PC-3 (cell line): ENCODE measurements at places on chromosomes 6 and 20. TPM values are rescaled to one million over a fixed set of nuclear protein-coding genes. Genes with fewer than 3 reads are reported as not detected.

- DNase-seq, result no peak
These were observed 242.1 kb downstream of the MAFB start for GRCh38 chr20:40446888-40447287.

- no peak for DNase-seq
These were observed 106.7 kb downstream of the MYLK4 start for GRCh38 chr6:2643935-2644539.

DNA sequence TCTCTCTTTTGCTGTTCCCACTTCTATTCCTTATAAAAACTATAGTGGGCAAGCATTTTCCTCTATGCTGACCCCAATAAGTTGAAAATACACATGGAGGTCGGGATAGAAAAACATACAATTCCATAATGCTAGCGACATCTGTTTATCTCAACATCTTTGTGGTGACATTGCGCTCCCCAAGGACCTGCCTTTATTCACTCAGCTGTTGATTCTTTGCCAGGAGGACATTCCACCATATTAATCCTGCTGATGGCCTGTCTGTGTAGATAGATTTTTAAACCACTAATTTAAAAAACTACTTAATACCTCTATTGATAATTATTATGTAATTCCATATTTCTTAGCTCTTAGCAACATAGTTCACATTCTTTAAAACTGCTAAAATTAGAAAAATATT lies 555.3 kb upstream of the MAP3K7 start:
- DNase-seq, result no peak

GRCh38 chr6:105898286-105898685 lies 187.8 kb upstream of the PRDM1 start:
- peak; percentile 54 for DNase-seq

DNA sequence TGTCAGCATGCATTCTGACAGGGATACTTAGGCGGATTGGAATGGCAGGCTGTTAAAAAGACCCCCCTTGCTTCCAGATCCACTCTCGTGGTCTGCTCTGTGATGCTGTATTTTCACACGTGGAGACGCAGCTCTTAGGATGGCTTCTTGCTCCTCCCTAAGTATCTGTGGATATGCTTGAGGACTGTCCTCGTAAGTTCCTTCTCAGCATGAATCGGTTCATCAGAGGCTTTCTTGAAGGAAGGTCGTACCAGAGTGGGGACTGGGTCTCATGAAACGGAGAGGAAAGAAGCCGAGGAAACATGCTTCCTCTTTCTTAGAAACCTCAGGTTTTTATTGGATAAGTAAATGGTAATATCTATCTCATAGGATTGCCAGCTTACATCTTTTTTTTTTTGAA lies 220.4 kb downstream of the FARS2 start:
- no peak for DNase-seq

DNA sequence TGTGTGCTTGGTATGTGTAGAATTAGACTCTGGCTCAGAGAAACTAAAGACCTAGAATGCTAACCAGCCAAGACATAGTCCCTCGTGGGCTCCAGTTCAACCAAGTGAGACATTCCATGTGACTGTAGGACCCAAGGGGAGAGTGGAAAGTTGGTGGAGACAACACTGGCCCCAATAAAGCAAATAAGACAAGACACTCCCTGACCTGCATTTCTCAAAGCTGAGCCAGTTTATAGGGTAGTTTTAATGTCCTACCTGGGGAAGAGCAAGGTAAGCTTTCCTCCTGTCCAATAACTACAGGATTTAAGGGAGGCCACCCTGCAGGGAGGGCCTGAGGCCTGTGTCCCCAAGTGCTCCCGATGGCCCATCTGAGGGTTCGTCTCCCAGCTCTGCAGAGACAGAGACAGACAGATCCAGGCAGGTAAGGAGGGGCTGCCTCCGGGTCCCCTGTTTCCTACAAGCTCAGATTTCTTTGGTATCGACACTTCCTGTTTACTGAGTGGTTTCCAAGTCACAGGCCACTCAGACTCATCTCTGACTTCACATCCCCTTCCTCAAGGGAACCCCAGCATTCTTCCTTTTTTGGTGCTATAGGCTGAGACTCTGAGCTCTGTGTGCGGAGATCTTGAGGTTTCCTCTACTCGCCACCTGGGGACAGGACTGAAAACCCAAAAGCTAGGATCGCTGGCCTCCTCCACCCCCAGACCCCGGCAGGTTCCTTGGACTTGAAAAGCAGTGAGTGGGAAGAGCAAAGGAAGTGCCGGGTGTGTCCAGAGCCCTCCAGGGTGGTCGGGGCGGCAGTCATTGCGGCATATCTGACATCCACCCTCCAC lies 92.4 kb downstream of the PRND start:
- DNase-seq, result peak; percentile 36

DNA sequence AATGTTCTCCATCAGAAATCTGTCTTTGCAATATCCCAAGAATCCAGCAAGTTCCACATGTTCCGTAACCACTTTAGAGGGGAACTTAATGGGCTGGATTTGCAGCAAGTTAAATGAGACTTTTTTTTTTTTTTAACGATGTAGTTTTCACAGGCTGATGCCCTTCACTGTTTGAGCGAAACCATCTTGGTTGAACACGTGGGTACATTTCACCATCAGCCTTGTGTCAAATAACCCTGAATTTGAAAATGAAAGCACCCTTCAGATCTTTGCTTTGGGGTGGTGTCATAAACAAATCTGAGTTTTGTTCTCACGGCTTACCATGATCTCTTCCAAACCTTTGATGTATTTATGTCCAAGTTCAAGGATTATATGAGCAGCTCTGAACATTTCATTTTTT lies 73.7 kb upstream of the EXOC2 start:
- no peak for DNase-seq

DNA sequence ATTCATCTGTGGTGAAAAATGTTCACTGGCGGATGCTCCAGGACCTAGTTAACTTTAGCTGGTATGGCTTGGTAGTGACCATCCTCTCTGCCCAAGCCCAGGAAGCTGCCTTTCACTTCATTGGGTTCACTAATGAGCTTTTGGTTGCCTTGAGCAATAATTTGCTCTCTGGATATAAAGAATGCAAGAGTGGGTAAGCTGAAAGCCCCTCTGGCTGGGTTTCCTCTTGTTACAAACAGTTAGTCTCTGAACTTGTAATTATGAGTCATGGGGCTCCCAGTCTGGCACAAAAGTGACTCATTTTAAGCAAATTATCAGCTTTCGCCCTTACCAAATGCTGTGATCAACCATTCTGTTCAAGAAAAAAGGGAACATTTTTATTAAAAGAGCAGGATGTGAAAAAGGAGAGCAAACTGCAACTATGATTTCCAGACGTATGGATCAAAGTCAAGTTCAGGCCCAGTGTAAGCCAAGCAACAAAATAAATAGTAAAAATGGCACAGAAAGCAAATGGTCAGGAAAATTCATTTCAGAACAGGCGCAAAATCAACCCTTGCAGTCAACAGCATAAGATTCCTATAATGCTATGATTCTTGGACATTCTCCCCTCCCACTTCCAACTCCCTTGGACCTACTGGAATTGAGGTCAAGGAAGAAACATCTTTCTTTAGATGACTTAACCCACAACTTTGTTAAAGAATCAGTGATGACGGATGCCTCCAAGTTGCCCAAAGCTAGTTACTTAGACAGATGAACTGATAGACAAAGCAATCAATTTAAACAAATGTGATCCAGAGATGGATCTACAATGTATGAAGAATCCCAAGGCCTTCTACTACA lies 130.0 kb upstream of the KCNK16 start:
- peak; percentile 43 for DNase-seq

DNA sequence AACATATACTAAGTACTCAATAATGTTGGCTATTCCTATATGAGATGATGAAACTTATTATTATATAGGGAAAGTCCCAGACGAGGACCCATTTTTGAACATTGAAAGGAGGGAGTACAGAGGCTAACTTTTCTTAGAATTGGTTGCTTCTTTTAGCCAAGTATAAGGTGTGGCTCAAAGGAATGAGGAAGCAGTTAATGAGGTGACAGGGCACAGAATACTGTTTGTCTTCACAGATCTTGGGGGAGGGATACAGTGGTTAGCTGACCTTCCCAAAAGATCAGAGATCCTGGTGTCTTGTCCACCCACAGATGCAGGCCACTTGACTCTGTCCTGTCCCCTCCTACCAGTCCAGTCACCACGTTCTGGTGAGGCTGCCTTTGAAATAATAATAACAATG lies 67.8 kb upstream of the EPB41L1 start:
- peak; percentile 82 for DNase-seq

DNA sequence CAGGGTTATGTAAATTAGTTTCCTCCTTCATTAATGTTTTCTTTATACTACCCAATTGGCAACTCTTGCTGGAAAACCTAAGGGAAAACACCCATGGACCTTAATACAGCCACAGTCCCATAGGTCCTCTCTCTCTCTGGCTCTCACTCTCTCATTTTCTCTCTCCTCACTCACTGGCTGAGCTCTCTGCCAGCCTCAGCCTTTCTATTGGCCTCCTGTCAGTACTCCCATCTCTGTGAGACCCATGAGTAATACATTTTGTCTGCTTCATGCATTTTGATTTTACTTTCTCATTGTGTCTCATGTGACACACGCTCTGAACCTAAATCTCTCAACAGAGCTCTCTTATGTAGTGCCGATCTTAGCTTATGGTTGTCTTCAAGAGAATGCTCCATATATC lies 907.5 kb downstream of the C6orf118 start:
- no peak for DNase-seq

- no peak for DNase-seq
These were observed 14.1 kb downstream of the FAM210B start for GRCh38 chr20:56372850-56373249.

GRCh38 chr20:36548006-36548315 lies 6.6 kb downstream of the MYL9 start:
- DNase-seq, result no peak

DNA sequence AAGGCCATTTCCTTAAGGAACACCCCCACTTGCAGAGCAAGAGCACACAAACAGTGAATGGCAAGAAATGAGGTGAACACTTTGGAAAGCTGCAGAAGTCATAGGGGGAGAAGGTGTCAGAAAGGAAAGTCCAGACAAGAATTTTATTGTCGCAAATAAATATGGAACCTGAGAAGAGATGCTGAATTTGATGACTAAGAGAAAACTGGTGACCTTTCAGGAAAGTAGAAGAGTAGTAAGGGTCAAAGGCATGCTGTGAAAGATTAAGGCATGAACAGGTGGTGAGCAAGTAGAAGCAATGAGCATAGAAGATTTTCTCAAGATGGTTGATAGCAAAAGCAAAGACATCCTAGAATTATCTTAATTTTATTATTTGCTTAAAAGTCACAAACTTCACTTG lies 194.2 kb downstream of the KCNQ5 start:
- no peak for DNase-seq

GRCh38 chr6:118511930-118512715 lies 36.0 kb upstream of the PLN start:
- no peak for DNase-seq

GRCh38 chr6:136783495-136784270 lies 8.6 kb downstream of the MAP3K5 start:
- DNase-seq, result no peak

DNA sequence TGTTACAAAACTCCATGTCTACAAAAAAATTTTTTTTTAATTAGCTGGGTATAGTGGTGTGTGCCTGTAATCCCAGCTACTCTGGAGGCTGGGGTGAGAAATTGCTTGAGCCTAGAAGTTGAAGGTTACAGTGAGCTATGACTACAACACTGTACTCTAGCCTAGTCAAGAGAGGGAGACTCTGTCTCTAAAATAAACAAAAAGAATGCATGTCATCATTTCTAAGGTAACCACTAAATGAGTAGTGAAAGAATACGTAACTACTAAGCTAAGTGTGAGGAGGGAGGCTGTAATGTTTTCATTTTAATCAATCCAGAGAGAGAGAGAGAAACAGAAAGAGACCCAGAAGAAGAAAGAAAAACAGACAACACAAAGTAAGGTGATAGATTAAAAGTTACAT lies 9.9 kb downstream of the SYCP2 start:
- peak; percentile 20 for DNase-seq

- DNase-seq, result no peak
These were observed 18.5 kb downstream of the GSTA4 start for GRCh38 chr6:52976591-52977035.

DNA sequence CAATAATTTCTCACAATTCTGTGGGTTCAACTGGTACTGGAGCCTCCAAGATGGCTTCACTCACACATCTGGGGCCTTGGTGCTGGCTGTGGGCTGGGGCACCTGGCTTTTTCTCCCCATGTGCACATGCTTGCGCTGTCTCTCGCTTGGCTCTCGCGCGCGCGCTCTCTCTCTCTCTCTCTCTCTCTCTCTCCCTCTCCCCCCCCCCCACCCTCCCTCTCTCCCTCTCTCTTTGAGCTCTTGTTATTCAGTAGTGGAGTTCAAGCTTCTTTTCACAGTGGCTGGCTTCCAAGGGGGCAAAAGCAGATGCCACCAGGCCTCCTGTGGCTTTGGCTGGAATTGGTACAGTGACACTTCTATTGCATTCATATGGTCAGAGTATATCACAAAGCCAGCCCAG lies 10.8 kb upstream of the TBCC start:
- no peak for DNase-seq

GRCh38 chr6:120410586-120410985 lies 923.7 kb downstream of the TBC1D32 start:
- DNase-seq, result peak; percentile 17

DNA sequence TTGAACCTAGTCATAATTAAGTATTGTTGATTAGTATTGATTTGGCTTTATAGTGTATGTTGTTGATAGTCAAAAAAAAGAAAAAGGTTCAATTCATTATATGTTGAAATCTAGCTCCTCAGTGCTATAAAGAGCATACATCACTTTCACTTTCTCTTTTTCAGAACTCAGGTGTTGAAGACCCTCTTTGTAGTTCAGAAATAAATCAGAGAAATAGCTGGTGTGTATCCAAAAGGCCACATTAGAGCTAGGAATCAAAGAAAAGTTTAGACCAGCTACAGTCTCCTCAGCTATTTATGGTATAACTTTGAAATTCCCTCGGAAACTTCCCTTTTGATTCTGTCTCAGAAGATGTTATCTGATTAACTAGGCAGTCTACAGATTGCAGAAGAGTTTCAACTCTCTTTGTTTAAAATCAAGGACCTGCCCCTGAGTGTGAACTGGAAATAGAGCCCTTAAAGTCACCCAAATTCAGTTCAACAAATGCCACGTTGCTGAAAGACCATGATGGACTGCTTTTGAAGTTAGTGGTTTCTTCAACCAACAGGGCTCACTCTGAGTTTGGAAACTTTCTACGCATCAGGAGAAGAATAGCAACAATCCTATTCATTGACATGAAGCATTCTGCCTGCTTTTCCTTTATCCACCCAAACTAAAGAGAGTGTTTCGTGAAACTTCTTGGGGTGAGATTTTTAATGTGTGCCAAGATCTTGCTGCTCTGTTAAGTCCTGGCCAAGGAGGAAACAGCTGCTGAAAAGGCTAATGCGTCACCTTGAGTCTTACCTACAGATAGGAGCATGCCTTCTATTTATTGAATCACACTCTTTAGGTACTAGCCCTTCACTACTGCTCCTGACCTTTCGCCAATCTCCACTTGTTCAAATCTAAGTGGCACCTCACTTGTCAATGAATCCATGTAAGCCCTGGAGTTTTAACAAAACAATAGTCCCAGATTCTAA lies 111.7 kb downstream of the TNFRSF21 start:
- DNase-seq, result no peak

GRCh38 chr20:16775961-16776360 lies 27.8 kb downstream of the OTOR start:
- DNase-seq, result no peak

LY6G6F gene
- not detected in 2 replicates for total RNA-seq

RPS21 gene
- total RNA-seq, result 1,250 and 1,945 TPM in 2 replicates

PPIL6 gene
- total RNA-seq, result 0.62 and 2.1 TPM in 2 replicates

MCUR1 gene
- 28.6 and 36.2 TPM in 2 replicates for total RNA-seq

LEMD2 gene
- total RNA-seq, result 54.5 and 83.6 TPM in 2 replicates
